ENCODE measurements at places on chromosomes 4 and X.

DNA sequence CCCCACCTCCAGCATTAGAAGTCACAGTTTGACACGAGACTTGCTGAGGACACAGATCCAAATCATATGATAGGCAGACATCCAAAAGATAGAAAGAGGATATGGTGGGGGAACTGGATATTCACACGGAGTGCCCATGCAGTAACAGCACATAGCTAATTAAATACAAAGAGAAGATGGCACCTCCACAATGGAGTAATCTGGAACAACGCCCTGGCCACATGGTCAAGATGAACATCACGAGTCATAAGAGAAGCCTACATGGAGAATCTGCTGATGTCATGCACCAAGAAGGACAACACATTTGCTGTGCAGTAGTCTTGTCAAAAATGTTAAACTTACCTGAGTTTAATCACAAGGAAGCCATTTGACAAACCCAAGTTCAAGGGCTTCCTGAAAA, 10.1 kb upstream of the LOC101059915 start:
- DNase-seq, result no peak

DNA sequence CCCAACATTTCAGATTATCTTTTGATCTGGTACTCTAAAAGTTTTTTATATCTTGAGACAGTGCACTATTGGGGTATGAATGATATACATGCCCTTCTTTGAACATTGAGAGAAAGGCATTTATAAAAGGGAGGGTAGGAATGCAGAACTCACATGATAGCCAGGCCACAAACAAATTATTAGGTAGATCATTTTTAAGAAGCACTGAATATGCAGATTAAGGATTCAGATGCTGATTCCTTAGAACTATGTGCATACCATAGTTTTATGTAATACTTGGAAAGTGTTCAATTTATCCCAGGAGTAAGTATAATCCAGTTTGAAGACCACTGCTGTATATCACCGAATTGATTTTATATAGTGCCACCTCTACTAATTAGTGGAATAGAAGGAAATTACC, 18.6 kb downstream of the CEP135 start:
- no peak for DNase-seq

DNA sequence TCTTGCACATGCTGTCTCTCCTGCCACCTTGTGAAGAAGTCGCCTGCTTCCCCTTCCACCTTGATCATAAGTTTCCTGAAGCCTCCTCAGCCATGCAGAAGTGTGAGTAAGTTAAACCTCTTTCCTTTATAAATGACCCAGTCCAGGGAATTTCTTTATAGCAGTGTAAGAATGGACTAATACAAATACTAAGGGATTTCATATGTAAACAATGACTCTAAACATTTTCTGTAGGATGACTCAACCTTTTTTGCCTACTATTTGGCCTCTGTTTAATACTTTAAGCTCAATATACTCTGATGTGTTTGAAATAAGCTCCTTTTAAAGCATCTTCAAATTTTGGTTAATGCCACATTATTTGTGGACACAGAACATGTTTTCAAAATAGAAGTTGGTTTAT, 813.5 kb upstream of the SLIT2 start:
- no peak for DNase-seq

DNA sequence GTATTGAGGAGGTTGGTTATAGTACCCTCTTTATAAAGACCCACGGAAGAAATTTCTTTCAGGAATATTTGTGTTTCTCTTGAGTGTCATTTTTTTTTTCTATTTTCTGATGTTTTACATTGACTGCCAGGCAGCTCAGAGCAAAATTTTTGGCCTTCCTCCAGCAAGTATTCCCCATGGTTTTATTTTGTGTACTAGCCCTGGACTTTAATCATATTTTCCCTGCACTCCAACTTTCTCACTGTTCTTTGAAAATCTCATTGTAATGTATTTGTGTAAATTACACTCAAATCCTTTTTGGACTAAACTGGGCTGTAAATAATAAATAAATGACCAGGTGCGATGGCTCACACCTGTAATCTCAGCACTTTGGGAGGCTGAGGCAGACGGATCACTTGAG, 45.6 kb upstream of the USP46 start:
- no peak for DNase-seq

GRCh38 chr4:158793021-158793420, 24.2 kb downstream of the FNIP2 start:
- no peak for DNase-seq

DNA sequence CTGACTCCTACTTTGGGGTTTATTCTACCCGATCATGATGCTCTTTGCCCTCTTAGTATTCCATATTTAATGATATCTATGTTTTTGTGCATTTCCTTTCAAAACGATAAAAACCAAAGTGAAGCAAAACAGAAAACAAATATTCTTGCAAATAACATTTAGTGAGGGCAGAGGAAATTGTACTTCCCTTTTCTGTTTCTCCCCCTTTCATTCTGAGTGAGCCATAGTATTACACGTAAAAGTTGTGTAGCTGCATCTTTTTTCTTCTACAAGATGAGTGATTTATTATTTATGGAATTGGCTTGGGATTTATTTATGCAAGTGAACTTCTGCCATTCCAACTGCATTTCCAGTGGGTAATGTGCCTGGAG, 109.9 kb downstream of the AFF2 start:
- DNase-seq, result no peak

DNA sequence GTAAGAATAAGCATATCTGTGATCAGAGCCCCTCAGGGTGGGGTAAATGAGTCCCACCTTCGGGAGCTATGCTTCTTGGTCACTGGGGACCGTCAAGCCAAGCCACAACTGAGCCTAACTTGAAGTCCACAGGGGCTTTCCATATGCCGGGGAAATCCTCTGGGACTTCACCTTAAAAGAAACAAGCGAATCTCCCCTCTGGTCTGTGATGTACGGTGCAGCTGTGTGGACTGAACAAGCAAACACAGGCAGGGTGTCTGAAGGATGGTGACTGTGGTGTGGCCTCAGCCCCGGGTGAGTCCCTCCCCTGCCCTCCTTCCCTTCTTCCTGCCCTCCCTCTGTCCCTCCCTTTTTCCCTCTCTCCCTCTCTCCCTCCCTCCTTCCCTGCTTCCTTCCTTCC, 29.7 kb upstream of the PPP2R2C start:
- DNase-seq, result no peak

GRCh38 chrX:97672138-97672537, 788.4 kb downstream of the RPA4 start:
- DNase-seq, result no peak

GRCh38 chr4:169215656-169216055, 55.1 kb downstream of the SH3RF1 start:
- DNase-seq, result no peak

GRCh38 chrX:40096395-40097091, 1.2 kb downstream of the BCOR start:
- no peak for DNase-seq

- no peak for DNase-seq
Measured at GRCh38 chrX:44447214-44447613, 95.4 kb downstream of the FUNDC1 start.

DNA sequence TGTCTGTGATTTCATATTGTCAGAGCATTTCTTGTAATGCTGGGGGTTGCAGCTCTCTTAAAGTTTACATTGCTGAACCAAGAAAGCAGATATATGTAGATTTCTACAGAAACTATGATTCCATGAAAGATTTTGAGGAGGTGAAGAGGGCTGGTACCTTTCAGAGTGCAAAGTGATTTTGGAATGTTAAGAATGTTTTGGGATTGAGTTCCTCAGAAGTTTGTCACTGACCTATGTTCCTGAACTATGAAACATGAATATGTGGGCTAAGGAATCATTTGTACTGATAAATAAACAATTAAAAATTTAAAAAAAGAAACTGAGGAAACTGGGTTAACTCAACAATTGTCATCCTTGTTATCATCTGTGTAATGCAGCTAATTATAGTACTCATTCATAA, 12.3 kb upstream of the CHIC2 start:
- no peak for DNase-seq

- no peak for DNase-seq
Measured at GRCh38 chrX:629230-630006, 1.2 kb upstream of the SHOX start.

- DNase-seq, result no peak
Measured at GRCh38 chrX:9114245-9114644, 80.3 kb upstream of the FAM9B start.

DNA sequence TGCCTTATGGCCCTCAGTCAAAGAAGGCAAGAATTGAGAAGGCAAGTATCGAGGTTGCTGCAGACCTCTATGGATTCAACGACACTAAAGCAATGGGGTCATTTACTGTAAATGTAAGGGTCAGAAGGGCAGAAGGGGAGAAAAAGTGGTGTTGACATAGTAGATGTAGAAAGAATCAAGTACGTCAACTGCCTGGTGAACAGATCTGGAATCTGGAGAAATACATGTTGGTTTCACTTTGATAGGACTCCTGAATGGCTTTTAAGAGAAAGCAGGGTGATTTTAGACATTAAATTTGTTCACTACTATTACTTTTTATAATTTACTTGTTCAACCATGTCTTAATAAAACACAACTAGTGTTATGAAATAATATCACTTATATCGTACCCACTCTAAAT, 81.3 kb upstream of the FSTL5 start:
- DNase-seq, result no peak

- no peak for DNase-seq
Measured at GRCh38 chr4:185755451-185755850, 56.5 kb downstream of the SORBS2 start.

DNA sequence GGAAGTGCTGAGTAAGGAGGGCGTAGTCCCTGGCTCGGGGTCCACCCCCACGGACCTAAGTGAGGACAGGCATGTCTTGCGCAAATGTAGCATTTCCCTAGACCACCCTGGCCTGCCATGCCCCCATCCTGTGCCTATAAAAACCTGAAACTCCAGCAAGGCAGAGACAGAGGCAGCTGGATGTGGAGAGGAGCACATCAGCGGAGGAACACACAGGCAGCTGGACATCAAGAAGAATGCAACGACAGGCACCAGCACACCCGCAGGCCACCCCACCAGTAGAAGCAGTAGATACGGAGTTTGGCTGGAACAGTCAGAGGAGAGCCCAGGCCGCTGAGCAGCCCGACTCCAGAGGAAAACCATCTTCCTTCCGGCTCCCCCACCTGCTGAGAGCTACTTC, 345.9 kb downstream of the FSTL5 start:
- DNase-seq, result no peak

DNA sequence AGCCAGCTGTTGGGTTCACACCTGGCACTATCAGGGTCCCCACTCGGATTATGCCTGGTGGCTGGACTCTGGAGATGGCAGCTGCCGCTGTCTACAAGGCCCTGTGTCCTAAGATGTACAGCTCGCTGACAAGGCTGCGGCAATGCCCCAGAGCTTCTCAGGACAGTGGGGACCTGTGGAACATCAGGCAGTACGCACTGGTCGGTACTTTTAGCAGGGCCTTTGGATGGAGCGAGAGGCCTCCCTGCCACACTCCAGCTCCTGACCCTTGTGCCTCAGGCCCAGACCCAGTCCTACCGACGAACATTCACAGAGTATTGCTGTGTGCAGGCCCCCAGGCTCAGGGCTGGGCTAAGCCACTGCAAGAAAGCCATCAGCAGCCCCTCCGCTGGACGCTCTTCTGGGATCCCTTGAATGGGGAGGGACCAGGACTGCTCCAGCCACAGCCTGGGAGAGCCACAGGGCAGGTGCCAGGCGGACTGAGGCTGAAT, 45.7 kb upstream of the HMX1 start:
- no peak for DNase-seq

- no peak for DNase-seq
Measured at GRCh38 chr4:151276787-151277562, at the start of gene PRSS48. Gene PRSS48, plus strand, starts transcription at chr4:151277161. Its CDS starts 12 bp downstream, at chr4:151277173.

DNA sequence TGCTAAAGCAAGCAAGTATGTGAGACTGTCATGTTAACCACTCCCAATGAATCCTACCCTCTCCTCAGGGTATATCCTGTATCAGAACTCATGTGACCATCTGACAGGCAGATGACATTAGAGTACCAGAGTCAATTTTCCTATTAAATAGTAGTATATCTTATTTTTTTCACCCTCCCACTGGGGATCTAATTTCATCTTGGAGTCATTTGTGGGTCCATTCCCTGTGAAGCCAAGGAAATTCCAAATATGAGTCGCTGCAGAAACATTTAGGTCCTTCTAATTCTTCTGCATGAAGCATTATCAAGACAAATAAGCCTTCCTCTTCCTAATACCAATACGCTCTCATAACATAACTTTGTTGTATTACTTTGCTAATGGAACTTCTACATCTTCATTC, 52.2 kb upstream of the BLTP1 start:
- DNase-seq, result no peak

- no peak for DNase-seq
Measured at GRCh38 chr4:179601671-179602070, 2159.4 kb upstream of the AGA start.

Data from stimulated activated CD8-positive, alpha-beta memory T cell treated with anti-CD3 and anti-CD28 coated beads, Interleukin-4, amount 100 ng/mL, for 1 hour (primary cell).